ENCODE measurements at places on chromosomes 1 and 21.

DNA sequence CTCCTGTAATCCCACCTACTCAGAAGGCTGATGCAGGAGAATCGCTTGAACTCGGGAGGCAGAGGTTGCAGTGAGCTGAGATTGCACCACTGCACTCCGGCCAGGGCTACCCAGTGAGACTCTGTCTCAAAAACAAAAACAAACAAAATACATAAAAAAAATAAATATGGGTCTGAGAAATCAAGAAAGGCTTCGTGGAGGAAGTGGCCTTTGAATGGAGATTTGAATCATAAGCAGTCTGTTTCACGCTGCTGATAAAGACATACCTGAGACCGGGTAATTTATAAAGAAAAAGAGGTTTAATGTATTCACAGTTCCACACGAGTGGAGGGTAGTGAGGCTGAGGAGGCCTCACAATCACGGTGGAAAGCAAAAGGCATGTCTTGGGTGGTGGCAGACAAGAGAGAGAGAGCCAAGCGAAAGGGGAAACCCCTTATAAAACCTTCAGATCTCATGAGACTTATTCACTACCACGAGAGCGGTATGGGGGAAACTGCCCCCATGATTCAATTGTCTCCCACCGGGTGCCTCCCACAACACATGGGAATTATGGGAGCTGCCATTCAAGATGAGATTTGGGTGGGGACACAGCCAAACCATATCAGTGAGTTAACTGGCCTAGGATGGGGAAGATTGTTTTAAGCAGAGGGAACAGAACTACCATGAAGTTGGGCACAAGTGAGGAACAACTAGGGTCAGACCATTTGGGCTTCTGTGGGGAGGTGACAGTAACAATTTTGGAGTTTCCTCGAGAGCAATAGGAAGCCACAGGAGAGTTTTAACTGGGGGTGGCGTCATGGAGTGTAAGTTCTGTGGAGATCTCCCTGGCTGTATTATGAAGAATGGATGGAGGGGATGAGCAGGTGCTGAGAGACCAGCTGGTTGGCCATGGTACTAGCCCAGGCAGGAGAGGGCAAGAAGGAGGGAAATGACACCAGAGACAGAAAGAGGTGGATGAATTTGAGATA, 22.2 kb upstream of the WNT4 start:
- DNase-seq: no peak

DNA sequence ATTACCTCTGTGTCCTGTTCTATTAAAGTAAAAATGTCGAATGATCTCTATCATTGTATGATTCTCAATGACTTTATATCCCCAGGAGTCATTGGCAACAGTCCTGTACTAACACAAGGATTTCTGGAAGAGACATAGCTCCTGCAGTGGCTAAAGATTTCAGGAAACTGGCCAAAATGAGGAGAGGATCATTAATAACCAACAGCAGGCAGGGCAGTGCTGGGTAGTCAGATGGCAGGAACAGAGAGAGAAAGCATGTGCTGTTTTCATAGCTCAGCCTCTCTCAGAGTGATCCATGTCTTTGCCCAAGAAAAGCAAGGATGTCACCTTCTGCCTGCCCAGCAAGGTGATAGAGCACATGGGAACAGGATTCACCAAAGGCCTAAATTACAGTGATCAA, 604.7 kb upstream of the PLXNA2 start:
- DNase-seq: no peak

- no peak for DNase-seq
Observed at GRCh38 chr1:25031966-25032667, 102.0 kb upstream of the RUNX3 start.

DNA sequence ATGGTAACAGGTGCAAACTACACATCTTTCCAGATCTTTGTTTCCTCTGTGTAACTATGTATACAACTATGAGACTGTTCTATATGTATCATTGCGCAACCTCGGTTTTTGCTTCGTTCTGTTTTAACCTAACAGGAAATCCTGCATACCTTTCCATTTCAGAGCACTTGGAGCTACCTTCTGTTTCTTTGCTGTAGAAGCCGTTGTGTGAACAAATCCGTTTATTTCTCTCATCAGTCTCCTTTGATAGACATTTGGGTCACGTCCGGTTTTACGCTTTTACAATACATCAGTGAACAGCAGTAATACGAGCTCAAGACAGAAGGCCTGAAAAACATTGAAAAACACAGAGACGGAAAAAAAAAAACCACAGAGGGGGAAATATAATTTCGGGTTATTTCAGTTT, 10.5 kb downstream of the ATP5IF1 start:
- DNase-seq: no peak

GRCh38 chr1:191174298-191174697, 696.6 kb upstream of the BRINP3 start:
- no peak for DNase-seq

GRCh38 chr1:55257958-55258357, 42.8 kb upstream of the USP24 start:
- DNase-seq: peak; percentile 49

DNA sequence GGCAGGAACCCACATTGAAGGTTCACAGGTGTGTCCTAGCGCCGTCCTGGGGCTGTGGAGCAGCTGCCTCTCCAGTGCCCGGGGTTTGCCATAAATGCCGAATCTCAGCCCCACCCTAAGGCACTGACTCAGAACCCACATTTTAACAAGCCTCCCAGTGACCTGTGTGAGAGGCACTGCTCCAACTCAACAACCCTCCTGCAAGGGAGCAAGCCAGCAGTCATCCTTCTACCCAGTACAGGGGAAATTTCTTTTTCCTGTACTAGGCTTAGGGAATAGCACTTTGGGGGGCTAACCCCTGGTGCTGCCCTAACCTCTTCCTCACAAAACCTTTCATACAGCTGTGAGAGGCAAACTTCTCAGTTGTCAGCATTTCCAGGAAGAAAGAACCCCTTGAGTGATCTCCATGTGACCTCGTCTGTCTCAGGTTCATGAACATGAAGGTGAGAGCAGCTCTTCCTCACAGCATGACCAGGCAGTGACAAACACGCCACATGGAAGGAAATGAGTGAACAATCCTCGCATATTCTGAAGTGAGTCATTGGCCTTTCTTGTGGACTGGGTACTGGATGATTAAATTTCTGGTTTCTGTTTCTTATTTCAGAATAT, 11.4 kb upstream of the BCAR3 start:
- no peak for DNase-seq

DNA sequence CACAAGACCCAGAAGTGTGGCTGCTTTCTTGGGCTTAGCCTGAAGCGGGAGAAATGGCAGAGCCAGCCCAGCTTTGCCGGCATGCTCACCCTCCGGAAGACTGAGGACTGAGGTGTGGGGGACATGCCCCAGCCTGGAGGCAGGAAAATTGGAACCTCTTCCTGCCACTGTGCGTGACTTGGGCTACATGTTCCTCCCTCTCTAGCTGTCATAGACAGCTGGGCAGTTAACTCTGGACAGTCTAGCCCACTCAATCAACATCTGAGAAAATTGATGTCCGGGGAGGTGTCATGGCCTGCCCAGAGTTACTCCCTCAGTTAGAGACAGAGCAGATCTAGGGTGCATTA, 59.7 kb downstream of the UBE2T start:
- DNase-seq: no peak

DNA sequence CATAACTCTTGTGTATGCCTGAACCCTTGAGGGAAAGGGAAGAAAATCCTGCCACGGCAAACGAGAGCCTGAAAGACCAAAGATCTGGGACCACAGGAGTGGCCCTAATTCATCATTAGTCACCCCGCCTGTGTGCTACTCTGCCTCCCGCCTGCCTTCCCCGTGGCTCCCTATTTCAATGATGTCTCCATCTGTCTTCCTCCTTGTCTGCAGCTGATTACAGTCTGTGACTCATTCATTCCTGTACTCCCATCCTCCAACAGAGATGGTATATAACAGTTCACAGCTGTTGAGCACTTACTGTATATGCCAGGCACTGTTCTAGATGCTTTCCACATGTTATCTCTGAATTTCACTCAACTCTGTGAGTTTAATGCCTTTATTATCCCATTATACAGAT, 96.6 kb downstream of the SEC16B start:
- DNase-seq: no peak

DNA sequence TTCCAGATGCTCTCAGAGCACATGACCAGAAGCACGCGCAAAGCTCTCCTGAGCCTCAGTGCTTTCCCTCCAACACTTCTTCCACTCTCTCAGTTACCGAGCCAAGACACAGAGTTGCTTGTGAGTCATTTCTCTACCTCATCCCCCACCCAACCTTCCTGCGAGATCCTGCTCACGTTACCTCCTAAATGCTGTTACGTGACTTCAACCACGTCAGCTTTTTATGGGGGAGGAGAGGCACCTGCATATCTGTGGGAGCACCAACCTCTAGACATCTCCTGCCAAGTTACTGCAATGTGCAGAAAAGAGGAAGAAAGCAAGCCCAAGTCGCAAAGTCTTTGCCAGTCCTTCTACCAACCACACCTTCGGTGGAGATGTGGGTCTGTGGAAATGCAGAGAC, 27.2 kb upstream of the ERG start:
- DNase-seq: no peak

GRCh38 chr1:247542811-247543210, 6.1 kb upstream of the GCSAML start:
- DNase-seq: no peak

GRCh38 chr1:54857141-54857540, 29.9 kb downstream of the DHCR24 start:
- DNase-seq: no peak

- no peak for DNase-seq
Observed at GRCh38 chr1:26158908-26159742, at the start of gene FAM110D. Gene FAM110D (plus strand): TSS chr1:26159079. CDS start chr1:26161292, 2,213 bp downstream.

DNA sequence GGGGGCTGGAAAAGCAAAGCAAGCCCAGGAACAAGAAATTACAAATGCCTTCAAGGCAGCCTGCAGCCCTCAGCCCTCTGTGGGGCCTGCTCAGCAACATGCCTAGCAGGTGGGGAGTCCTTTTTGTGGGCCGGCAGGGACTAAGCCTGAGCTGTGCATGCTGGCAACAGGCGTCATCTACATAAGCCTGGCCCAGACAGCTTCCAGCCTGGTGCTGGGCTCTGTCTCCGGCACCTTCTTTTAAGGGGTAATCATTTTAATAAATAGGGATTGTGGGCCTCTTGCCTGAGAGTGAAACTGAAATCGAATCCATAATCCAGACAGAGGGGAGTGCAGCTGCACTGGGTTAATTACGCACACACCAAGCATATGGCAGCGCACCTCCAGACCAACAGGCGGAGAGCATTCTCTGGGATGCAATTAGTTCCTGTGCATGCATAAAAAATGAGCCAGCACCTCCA, 96.6 kb downstream of the DDX20 start:
- DNase-seq: no peak

- no peak for DNase-seq
Observed at GRCh38 chr1:29255134-29255666, 18.9 kb downstream of the PTPRU start.

DNA sequence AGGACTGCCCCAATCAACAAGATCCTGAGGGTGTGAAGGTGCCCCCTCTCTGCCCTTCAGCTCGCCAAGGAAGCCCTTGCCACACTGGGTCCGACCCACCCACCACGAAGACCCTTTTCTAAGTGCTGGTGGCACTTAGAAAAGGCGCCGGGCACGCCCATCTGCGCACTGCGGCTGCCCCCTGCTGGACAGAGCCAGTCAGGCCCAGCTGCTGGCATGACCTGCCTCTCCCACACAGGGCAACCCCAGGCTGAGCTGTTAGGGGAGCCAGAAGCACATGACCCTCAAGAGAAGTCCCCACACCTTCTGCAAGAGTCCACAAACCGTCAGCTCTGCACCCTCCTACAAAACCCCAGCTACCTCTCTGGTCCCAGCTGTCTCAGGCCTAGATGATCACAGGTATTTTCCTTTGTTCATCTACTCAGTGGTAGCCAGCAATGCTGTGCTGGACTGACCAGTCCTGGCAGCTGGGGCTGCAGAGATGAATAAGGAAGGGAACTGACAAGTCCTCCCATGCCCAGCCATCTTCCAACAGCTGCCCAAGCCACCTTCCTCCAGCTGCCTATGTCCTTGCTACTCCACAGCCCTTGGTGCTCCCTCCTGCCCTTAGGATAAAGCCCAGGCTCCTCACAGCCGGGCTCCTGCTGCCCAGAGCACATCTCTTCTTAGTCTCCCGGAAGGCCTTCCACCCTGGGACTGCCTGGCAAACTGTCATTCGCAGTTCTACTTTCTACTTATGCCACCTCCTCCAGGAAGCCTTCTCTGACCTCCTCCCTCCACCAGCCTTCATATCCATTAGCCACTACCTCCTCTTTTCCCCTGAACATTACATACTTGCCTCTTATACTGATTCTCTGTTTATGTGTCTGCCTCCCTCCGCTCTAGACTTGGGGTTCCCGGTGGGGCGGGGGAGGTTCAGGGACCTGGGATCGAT, 39.8 kb upstream of the ZC3H12A start:
- peak; percentile 60 for DNase-seq

- DNase-seq: no peak
Observed at GRCh38 chr1:34164771-34165391, at the start of gene CSMD2. Gene CSMD2 (minus strand): TSS chr1:34165230. CDS start chr1:34165097, 133 bp downstream.

- DNase-seq: no peak
Observed at GRCh38 chr1:29332204-29332603, 95.9 kb downstream of the PTPRU start.

GRCh38 chr1:205925736-205926135, 17.5 kb downstream of the SLC26A9 start:
- DNase-seq: no peak

GRCh38 chr1:67618285-67619018, 66.5 kb upstream of the GADD45A start:
- DNase-seq: no peak

DNA sequence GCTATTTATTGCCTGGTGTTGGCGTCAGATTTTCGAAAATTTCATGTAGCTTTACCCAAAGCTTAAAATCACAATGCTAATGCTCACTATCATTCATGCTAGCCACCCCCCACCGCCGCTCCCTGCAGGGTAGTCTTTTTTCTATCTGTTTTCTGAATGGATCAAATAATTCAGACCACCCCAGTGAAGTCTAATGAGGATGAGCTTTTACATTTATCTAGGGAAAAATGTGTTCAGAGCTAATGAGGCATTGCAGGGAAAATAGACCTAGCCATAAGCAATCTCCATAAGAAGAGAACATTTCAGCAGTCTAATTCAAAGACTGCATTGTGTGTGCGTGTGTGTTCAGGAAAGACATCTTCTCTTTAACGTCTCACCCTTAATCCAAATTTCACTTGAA, 533.0 kb upstream of the PRMT6 start:
- no peak for DNase-seq

GRCh38 chr1:181559142-181559541, 75.8 kb downstream of the CACNA1E start:
- DNase-seq: no peak

DNA sequence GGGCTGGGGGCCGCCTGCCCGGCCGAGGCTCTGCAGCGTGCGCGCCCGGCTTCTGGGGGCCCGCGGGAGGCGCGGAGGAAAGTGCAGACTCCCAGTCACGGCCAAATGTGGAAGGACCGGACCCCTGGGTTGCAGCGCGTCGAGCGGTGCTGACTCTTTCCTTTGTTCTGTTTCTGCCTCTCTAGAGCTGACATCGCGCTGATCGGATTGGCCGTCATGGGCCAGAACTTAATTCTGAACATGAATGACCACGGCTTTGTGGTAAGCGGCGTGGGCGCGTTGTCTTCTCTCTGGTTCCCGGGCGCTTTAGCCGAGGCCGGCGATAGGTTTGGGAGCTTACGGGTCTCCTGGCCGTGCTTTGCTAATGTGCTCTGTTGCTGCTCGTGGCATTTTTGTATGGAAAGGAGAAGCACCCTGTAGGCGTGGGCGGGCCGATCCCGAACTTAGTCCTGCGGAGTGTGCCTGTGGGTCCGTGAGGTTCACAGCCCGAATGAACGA, 629 bp downstream of the PGD start:
- DNase-seq: no peak

GRCh38 chr1:75097654-75098053, 36.5 kb upstream of the LHX8 start:
- no peak for DNase-seq

- DNase-seq: no peak
Observed at GRCh38 chr1:156115514-156116374, 1.2 kb downstream of the LMNA start.
